T-cell (primary cell): ENCODE measurements at places on chromosomes 16 and 17. TPM values are rescaled to one million over a fixed set of nuclear protein-coding genes. Genes with fewer than 3 reads are reported as not detected.

- no peak for DNase-seq
- no peaks in the 10 kb centered on the region for H3K36me3 ChIP-seq
- no peaks in the 10 kb centered on the region for H3K27me3 ChIP-seq
- no peak overlapping the region for H3K4me3 ChIP-seq
- peaks cover 16% of the 10 kb centered on the region for H3K4me1 ChIP-seq
These were observed 31.1 kb upstream of the SLC47A1 start for GRCh38 chr17:19502517-19502916.

GRCh38 chr17:45380991-45381390, 51.7 kb downstream of the ARHGAP27 start:
- no peaks in the 10 kb centered on the region for H3K27me3 ChIP-seq
- H3K36me3 ChIP-seq, result no peaks in the 10 kb centered on the region
- no peaks in the 10 kb centered on the region for H3K4me1 ChIP-seq
- H3K27ac ChIP-seq, result no peak overlapping the region
- H3K4me3 ChIP-seq, result no peak overlapping the region

NXN gene
- 1.3 TPM for total RNA-seq

CHST6 gene
- not detected for total RNA-seq
